ENCODE measurements at places on chromosomes 3 and 15. TPM values are rescaled to one million over a fixed set of nuclear protein-coding genes. Genes with fewer than 3 reads are reported as not detected.

Gene GPR15
- 0.45 TPM for polyA plus RNA-seq

Gene SLC6A20
- polyA plus RNA-seq: not detected

Gene CDHR4
- polyA plus RNA-seq: not detected

Gene C3orf85
- polyA plus RNA-seq: not detected

Gene NUP210
- polyA plus RNA-seq: 36.7 TPM

GRCh38 chr3:177995381-177996085 lies 540.7 kb upstream of the KCNMB2 start:
- no peak for DNase-seq

DNA sequence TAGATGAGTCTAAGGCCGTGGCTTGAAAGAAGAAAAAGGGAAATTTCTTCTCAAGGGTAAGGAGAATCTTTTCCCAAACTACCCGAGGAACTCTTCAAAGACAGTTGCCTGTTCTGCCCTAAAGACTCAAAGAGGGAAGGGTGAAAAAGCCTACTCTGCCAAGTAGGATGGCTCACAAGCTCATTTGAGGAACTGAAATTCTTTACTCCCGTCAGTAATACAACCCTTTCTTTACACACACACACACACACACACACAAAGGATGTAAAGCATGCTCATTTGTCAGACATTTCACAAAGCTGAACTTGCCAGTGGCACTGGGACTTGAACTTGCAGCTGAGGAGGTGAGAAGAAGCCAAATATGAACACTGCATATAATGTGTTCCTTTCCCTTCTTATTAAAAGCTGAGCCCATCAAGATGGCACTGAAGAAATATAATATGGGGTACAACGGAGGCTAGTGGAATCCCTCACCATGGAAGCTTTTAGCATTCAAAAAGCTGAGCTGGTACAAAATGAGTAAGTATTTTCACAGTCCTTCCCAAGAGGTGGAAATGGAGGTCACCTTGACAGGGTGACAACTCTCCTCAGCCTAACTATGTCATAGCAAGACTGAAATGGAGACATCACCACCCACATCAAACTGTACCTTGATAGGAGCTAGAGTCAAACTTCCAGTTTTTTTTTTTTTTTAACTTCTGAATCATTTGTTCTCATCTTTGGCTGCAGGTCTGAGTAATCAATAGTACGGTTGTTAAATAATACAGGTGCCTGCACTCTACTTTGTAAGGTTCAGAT lies 57.6 kb downstream of the TAFA4 start:
- no peak for DNase-seq

GRCh38 chr3:29070959-29071634 lies 209.8 kb upstream of the RBMS3 start:
- DNase-seq: no peak

DNA sequence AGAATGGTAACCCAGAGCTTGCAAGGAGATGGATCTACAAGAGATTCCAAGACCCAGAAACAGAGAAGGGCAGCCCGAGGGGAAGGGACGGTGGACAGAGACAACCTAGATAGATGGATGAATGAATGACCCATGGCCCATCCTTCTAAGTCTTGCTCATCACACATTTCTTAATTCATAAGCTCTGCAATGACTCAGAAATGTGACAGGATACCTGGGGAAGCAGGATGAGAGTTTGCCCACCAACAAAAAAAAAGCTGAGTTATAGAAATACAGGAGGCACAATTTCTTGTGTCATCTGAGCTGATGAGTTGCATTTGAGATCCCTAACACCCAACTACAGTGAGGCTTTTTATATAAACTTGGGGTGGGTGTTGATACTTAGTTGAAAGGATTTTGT lies 76.6 kb downstream of the CNTN3 start:
- DNase-seq: no peak

DNA sequence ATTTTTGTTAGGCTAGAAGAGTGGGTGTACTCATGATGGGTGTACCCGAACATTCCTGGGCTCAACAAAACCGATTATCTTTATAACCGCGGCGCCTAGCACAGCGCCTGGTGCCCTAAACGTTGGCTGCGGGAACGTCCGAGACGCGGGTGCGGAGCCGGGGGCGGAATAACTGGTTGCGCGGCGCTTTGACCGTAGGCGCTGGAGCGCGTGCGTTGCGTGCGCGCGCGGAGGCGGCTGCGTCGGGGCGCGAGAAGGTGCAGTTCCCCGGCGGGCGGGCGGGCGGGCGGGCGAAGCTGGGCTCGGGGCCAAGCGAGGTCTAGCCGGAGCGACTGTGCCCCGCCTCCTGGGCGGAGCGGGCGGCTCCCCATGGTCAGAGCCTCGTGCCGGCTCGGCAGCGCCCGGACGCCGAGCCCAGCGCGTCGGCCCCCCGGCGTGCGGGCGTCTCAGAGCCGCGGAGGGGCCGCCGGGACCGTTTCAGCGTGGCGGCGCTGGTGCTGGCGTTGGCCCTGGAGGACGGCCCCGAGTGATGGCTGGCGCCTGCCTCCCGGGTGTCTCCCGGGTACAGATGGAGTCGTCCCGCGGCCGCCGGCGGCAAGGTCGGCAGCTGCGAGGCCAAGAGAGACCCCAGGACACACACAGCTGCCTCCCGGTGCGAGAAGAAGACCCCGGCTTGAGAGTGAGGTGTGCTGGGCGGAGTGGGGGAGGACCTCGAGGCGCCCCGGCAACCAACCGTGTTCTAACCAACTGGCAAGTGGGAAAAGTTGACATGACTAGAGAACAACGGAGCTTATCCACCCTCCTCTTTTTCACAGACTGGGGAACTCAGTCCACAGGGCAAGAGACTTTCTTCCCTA lies at the start of gene PLAAT1:
TSS of gene PLAAT1 (plus strand) at position 373 of the 857 bp plus-strand sequence. CDS start 14,429 bp downstream, outside the sequence.
- no peak for DNase-seq

- DNase-seq: no peak
These were observed 1120.7 kb upstream of the ALCAM start for GRCh38 chr3:104245981-104246380.

- DNase-seq: no peak
These were observed 16.7 kb upstream of the SH3GL3 start for GRCh38 chr15:83430441-83430840.

GRCh38 chr15:56816781-56817180 lies 83.5 kb upstream of the ZNF280D start:
- DNase-seq: no peak

DNA sequence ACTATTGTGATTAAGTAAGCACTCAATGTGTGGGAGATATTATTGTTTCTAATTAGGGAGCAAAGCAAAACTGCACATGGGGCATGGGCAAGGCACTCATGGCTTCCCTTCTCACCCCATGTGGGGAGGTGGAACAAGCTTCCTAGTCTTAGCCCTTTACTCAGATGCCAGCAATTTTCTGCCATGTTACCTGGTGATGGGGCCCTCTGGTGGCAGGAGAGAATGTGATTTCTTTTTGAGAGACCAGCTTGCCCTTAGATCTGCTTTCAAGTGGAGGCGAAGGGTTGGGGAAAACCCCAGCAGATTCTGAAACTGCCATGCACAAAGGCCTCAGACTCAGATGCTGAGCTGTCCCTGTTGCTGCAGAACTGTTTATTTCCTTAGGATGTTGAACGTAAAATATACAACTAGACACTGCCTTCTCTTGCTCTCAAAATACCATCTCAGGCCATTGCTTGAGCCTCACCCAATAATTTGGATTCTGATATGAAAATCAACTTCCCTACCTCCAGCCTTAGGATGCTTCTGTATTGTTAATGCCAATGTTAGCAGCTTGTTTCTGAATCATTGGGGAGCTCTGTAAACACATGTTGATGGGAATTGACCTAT lies 130.2 kb upstream of the TPRG1 start:
- peak; percentile 42 for DNase-seq

- no peak for DNase-seq
These were observed 83.4 kb upstream of the RNU6-1 start for GRCh38 chr15:67922971-67923945.

DNA sequence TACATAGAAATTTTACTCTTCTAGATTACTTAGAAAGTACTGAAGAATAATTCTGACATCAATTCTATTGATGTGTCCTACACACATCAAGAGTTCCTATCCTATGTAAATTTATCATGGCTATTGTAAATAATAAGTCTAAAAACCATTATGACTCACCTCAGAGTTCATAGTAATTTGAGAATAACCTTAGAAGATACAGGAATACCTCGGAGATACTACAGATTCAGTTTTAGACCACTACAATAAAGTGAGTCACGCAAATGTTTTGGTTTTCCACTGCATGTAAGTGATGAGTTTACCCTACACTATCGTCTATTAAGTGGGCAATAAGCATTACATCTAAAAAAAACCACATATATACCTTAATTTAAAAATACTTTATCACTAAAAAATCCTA lies 74.8 kb downstream of the NR1I2 start:
- no peak for DNase-seq

- DNase-seq: no peak
These were observed 3.1 kb downstream of the RARB start for GRCh38 chr3:25430935-25431770.
